ENCODE measurements at places on chromosomes 2 and 18.
A peak's percentile ranks its signal among the peaks of the same experiment; 100 is the strongest.

DNA sequence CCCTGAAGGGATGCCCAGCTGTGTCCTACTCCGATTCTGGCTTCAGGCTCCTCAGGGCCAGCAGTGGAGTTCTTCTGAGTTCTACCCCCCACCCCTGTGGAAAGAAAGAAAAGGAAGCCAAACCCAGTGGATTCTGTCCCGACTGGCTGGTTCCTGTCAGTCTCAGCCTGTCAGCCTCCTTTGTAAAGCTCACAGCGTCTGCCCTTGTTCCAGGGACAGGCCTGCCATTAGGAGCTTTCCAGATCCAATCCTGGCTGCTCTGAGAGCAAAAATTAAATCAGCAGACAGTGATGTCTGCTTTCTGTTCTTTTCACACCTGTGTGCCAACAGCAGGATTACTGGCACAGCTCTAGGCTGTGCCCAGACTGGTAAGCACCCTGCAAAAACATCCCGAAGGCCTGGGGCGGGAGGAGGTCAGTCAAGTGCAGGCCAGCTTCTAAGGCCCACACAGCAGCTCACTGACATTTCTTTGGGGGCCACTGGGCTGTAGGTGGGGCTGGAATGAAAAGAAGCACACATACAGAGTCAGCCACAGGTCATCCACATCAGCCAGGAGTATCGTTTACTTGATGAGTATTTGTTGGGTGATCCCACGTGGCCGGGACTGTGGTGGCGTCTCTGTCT is 69.1 kb downstream of the EHD3 start:
- no peak for DNase-seq

DNA sequence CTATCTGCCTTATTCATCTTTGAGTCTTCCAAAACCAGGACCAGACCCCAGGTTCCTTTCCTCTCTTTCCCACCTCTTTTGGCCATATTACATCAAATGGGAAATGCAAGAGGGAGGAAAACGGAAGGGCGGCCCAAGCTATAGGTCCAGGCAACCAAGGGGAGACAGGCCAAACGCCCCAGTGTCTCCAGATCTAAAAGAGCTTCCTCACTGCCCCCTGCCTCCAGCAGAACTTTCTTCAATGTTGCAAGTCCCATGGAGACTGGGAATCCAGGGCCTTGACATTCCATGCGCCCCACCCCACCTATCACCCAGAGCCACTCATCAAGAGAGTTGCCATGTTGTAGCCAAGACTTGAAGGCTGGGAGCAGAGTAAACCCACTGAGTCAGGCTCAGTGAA is 15.4 kb downstream of the TNS1 start:
- no peak for DNase-seq

DNA sequence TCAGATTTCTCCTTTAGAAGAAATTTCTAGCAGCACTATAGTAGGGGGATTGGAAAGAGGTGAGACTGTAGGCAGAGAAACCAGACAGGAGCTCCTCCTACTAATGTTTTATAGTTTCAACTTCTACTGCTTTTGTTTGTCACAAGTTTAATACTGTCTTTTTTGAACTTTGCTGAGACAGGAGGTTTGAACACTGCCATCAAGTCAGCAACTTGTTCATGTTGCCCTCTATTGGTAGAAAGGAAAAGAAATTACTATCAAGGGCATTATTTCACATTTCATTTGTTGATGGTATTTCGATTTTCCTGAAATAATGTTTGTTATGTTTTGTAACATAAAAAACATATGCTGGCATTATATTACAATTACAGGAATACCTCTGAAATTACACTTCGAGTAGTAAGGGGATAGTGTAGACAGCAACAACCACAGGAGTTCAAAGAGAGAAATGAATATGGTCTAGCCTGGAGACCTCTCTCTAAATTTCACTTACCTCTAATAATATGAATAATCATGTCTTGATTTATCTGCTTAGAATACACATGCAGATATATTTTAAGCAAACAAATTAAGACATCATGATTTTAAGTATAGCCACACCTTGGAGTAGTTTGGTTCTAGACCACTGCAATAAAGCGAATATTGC is 12.4 kb upstream of the CCDC88A start:
- DNase-seq, result no peak

DNA sequence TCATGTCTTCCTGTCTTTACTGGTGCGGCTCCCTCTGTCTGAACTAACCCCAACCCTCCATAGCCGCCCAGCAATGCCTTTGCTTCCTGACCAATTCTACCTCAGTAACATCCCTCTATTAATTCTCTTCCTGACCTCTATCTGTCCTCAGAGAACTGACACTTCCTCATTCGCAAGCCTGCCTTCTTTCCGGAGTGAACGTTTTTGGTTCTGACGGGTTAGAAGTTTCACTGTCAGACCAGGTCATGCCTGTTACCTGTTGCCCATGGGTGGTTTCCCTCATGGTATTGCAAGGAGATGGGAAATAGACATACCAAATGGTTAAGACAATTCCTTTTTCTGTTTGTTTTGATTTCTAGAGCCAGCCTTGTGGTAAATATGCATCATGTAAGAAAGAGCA is 453.4 kb upstream of the SLC14A2 start:
- no peak for DNase-seq

- DNase-seq, result no peak
Measured at GRCh38 chr2:871175-871727, 79.4 kb upstream of the SNTG2 start.

GRCh38 chr2:216936954-216937357 is 77.1 kb upstream of the TNP1 start:
- DNase-seq, result no peak

GRCh38 chr18:68244786-68245185 is 470.1 kb downstream of the TMX3 start:
- DNase-seq, result no peak

DNA sequence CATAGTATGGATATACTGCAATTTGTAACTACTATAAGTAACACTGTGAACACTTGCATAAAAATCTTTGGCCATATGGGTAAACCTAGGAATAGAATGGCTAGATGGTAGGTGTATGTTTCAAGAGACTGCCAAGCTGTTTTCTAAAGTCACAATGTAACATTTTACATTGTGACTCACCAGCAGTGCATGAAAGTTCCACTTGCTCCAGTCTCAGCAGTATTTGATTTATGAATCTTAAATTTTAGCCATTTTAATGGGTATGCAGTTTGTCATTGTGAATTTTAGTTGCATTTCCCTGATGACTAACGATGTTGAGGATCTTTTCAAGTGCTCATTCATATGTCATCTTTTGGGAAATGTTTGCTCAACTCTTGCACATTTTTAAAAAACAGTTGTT is 86.1 kb downstream of the FARSB start:
- no peak for DNase-seq

DNA sequence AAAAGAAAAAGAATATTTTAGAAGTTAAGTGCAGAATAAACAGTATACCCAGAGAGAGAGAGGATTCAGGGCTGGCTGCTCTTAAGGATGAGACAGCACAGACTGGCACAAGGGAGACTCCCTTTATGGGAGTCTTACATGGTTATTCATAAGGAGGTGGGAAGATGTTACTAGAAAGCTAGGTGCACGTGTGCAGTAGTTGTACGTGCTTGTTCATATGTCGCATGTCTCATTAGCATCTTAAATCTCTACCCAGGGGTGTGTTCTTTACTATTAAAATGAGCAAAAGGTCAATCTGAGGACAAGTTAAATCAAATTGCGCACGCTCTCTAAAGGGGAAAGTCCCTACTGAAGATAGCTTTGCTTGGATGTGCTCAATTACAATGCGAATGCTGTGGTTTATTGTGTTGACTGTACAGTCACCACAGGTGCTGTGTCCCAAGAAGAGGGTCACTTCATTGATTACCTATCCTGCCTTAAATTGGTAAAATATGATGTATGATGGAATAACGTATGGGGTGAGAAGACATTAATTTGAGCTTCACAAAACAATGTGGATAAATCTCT is 368.0 kb upstream of the SPHKAP start:
- DNase-seq, result no peak

DNA sequence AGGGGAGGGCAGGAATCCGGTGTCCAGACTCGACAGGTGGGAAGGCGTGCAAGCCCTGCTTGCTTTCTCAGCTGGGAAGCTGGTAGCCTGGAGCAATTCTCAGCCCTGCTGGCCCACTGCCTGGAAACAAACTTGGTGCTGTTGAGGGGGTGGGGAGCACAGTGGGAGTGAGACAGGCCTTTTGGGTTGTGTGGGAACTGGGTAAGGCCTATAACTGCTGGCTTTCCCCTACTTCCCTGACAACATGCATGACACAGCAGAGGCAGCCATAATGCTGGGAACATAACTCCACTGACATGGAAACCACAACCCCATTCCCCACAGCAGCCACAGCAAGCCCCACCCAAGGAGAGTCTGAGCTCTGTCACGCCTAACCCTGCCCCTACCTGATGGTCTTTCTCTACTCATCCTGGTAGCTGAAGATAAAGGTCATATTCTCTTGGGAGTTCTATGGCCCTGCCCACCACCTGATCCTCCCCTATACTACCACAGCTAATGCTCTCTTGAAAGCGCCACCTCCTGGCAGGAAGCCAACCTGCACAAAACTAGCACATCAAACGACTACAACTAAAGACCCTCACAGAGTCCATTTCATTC is 122.9 kb upstream of the ACVR1C start:
- no peak for DNase-seq

GRCh38 chr2:25365241-25365640 is 23.5 kb upstream of the DNMT3A start:
- DNase-seq, result no peak

GRCh38 chr2:96157649-96158553 is 12.7 kb upstream of the DUSP2 start:
- peak; percentile 65 for DNase-seq

GRCh38 chr2:38074764-38075506 is 1.0 kb downstream of the CYP1B1 start:
- DNase-seq, result no peak

DNA sequence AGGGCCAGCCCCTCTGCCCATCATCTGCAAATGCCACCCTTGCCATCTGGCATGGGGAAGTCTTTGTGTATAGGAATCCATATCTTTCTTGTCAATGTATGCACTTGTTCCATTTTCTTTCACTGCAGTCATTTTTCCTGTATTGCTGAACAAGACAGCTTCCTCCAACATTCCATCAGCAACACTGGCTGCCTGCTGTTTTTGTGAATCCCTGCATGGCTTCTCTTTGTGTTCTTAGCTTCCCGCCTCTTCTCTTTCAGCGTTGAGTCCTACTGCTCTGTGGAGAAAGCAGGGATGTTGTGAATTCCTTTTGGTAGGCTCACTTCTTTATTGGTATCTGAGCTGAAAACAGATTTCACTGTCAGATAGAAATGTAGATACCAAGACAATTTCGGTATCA is 150.0 kb downstream of the LPIN1 start:
- no peak for DNase-seq

DNA sequence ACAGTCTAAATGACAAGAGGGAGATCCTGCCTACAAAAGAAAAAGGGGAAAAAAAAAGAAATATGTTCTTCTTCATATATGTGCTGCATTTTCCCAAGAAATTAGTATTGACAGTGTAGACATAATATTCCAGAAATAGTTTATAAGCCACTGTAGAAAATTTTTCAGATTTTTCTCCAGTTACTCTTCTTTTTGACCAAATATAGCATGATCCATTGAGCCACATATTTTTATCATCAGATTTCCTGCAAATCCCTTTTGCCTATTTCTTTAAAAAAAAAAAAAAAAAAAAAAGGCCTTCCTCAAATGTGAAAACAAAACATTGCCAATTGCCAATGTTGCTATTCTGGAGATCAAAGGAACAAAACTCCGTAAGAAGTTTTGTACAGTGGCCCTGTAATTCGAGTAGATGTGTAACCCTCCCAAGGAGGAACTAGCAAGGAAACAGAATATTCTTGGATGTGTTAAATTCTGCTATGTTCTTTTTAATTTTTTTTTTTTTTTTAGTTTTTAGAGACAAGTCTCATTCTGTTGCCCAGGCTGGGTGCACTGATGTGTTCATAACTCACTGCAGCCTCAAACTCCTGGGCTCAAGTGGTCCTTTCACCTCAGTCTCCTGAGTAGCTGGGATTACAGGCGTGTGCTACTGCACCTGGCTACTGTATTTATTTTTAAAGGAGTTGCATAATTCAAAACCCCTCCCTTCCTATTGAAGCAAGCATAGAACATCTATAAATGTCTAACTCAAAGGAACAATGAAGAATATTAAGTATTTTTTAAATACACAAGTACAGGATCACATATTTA is 12.5 kb upstream of the CABYR start:
- no peak for DNase-seq

DNA sequence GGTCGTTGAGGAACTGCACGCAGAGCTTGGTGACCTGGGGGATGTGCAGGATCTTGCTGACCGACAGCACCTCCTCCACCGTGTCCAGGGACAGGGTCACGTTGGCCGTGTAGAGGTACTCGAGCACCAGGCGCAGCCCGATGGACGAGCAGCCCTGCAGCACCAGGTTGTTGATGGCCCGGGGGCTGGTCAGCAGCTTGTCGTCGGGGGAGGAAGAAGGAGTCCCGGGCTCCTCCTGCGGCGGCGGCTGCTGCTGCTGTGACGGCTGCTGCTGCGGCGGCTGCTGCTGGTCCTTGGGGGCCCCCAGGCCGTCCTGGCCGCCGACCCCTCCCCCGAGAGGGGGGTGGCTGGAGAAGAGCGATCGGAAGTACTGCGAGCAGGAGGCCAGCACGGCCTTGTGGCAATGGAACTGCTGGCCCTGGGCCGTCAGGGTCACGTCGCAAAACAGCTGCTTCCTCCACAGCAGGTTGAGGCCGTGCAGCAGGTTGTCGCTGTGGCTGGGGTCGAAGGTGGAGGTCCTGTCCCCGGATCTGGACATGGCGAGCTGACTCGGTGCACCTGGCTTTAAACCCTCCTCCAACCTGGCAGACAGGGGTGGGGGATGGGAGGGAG is 2.7 kb downstream of the KLHL14 start:
- no peak for DNase-seq

- DNase-seq, result no peak
Measured at GRCh38 chr2:54855434-54855833, 132.0 kb downstream of the EML6 start.

GRCh38 chr18:3491981-3492555 is 42.1 kb downstream of the TGIF1 start:
- DNase-seq, result no peak

DNA sequence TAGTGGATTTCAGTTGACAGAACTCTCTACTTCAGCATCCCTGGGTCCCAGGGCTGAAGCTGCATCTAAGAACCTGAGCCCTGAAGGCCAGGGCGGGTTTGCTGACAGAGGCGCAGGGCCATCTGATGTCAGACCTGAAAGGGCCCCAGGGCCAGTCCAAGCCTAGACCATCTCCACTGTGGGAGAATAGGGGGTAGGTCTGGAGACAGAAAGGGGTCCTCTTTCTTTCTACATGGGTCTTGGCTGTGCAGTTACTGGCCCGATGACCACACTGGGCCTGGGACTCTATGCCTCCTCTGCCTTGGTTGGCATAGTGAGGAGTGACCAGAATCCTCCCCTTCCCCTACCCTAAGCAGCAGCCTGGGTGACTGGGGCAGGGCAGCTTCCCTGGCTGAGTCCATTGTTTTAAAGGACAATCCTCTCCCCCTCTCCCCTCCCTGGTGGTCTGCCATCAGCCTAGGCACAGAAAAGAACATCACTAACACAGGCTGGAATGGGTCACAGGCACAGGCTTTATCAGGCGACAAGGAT is 34.5 kb downstream of the HS1BP3 start:
- no peak for DNase-seq
